ENCODE measurements at places on chromosomes 4 and X.
A peak's percentile ranks its signal among the peaks of the same experiment; 100 is the strongest.

DNA sequence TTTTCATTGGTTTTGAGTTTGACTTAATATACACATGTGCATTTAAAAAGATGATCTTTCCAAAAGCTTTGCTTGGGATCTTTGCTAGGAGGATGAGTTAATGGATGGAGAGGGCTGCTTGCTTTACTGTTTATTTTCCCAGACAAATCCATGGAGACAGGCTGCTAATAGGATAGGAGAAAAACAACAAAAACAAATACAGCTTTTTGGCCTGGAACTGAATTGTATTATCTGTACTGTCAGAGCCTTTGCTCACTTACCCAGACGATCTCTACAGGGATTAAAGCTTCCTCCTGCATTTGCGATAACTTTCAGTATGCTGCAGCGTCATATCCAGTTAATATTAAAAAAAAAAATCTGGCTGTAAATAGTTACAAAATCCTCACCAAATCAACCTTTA, 190.8 kb upstream of the NUDT6 start:
- peak; percentile 5 for DNase-seq

DNA sequence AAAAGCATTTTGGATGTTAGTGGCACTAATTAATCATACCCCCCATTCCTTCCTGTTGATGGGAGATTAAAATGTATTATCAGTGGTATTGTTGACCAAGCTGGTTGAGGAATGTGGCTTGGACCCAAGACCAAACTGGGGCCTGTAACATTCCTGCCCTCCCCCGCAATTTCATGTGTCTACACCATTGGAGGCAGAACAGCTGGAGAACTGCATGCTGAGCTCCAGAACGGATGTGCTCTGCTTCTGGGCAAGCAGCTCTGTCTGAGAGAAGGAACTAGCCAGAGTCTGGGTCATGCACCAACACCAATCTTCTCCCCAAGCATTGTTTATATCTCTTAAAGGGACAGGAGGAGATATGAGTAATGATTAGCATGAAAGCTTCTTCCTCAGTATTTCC, 185.5 kb downstream of the CEP135 start:
- DNase-seq: no peak

DNA sequence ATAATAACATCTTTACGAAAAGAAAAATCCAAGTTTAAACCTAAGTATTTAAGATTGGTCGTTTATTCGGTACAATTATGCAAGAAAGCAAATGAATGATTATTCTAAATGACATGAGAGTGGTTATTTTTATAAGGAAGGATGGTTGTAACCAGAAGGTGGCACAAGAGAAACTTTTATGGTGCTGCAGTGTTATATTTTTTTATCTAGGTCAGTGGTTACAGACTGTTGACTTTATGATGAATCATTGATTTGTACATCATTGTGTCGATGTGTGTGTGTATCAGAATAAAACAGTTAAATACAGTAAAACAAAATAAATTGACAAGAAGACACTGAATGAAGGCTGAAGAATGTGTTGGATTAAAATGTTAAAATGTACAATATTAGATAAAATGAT, 9.8 kb downstream of the DCAF8L2 start:
- no peak for DNase-seq

DNA sequence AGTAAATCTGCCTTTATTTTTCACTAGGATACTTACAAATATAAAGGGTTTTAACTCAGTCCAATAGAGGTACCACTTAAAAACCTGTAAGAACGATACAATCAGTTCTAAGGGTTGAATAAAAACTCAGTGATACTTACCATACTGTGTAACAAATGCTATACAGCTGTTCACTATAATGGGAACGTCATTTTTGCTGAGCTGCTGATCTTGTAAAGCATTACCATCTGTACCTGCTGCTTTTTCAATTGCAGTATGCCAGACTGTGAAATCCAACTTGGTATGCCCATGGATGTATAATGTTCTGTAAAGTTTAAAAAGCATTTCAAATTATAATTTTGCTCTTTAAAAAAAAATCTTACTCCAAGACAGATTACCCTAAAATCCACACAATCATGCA, 111.2 kb downstream of the ARAP2 start:
- DNase-seq: peak; percentile 15

DNA sequence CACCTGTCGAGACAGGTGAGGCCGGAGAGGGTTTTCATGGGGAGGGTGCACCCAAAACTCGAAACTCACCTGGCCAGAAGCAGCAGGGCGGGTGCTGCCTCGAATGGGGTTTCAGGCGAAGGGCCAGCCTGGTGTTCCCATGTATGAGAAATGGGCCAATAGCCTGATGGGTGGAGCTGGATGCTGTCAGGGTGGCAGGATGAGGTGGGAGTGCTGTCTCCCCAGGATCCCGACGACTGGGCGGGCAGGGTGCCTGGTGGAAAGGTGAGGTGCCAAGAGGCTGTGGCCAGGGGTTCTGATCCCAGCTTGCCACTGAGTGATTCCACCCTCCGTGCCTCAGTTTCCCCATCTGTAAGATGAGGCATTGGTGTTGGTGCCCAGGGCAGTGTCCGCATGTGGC, 16.8 kb upstream of the SH3TC1 start:
- no peak for DNase-seq

DNA sequence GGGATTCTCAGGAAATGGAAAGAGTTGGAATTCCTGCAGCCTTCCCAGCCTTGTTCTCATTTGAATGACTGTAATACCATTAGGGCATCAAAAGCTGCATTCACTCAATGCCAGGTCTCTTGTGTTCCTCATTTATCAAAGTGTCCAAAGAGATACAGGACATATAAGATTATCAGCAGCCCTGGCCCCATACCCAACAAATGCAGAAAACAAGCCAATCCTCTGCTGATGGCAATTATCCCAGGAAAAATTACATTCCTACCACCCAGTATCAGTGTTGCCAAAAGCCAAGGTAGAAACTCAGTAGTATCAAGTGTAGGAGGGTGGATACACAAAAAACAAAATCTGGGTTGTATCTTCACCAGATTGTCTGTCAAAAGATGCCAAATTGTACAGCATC, 18.5 kb upstream of the ASB5 start:
- DNase-seq: peak; percentile 7

GRCh38 chrX:39311646-39312045, 510.4 kb downstream of the MID1IP1 start:
- no peak for DNase-seq

DNA sequence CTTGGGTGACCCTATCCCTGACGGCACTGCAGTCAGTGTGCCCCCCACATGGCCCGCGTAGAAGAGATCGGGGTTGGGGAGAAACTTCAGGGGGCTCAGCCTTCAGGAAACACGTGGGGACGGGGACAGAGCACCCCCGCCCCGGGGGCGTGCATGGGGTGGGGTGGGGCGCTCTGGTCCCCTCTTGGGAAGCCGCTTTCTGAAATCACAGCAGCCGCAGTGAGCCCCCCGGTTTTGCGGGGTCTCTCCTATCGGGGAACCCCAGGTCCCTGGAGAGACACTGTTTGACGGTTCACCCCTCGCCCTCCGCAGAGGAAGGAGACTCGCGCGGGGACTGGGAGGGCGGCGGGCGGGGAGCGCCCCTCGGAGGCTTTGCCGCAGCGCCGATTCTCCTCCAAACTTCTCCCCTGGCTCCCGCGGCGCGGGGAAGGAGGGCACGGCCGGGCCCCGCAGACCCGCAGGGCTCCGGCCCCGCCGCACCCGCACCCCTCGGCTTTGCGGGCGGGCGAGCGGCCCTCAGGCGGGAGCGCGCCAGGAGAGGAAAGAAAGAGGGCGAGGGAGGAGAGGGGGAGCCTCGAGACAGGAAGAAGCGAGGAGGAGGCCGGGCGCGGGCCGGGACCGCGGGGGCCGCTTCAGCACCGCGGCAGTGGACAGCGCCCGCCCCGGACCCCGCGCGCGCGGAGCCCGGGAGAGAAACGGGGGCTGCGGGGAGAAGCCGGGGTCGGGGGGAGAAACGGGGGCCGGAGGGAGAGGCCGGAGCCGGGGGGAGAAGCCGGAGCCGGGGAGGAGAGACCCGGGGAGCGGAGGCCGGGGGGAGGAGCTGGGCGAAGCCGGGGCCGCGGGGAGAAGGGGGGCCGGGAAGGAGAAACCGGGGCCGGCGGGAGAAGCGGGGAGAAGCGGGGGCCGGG, 612 bp downstream of the CPLX1 start:
- peak; percentile 52 for DNase-seq

- DNase-seq: no peak
These were observed 499.1 kb upstream of the SLIT2 start for GRCh38 chr4:19752599-19752998.

DNA sequence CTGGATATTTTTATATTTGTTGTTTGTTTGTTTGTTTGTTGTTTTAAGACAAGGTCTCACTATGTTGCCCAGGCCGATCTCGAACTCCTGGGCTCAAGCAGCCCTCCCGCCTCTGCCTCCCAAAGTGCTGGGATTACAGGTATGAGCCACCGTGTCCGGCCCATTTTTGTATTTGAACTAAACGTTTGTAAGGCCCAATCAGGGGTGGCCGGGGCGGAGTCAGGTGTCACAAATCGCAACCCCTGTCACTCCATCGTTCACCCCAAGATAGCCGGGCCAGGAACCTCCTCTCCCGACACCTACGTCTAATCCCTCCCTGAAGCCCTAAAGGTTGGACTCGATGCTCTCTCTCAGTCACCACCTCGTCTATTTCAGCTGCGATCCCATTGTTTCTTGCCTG, 722 bp upstream of the EFHC2 start:
- no peak for DNase-seq

All from brain (organoid and tissue), 16 donors.